ENCODE measurements at places on chromosomes 16 and 17.

DNA sequence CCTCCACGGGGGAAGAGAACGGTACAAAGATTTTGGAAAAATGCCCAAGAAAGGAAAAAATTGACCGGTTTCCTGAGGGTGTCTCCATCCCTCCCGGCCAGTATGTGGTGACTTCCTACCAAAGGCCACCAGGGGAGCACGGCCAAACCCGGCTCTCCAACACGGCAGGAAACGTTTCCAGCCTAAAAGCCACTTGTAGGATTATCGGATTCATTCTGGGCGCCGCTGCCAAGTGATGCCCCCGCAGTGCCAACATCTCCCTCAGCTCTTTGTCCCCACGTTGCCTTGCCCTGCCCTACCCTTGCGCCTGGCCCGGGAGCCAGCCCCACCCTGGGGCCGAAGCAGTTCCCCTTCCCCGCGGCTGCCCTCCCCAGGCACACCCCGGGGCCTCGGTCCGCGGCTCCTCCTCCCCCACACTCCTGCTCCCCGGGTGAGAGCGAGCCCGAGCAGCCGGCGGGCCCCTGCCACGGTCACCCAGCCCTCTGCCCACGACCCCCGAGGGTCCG lies 688 bp downstream of the CRK start:
- no peak for DNase-seq

DNA sequence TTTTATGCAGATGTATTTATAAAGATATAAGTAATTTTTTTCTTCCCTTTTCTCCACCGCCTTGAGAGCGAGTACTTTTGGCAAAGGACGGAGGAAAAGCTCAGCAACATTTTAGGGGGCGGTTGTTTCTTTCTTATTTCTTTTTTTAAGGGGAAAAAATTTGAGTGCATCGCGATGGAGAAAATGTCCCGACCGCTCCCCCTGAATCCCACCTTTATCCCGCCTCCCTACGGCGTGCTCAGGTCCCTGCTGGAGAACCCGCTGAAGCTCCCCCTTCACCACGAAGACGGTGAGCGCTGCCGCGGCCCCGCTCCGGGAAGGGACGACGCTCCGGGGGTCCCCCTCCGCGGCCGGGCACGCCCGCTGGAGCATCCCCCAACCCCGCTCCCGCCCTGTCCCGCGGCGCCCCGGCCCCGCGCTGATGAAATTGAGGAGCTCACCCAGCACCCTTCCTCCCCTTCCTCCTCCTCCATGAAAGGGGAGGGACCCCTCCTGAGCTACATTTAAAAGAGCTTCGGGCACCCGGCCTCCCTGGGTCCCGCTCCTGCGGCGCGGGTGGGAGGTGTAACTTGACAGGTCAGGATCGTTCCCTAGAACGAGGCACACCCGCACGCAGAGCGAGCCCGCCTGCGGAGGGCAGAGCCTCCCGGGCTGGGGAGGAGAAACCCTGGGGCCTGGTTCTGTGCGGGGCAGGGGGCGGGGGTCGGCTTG lies 706 bp downstream of the HLF start:
- DNase-seq: no peak

DNA sequence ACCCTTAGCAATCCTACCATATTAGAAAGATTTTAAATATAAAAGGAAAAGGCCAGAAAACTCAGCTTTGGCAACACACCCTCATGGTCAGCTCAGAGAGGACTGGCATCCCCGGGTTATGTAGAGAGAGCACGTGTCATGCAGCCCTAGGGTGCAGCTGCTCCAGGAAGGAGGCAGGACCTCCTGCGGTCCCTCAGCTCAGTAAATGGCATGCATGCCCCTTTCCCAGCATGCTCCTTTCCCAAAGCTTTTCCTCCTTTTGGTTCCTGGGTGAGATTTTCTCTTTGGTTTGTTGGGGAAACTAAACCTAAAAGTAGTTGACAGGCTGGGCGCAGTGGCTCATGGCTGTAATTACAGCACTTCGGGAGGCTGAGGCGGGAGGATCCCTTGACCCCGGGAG lies 3.9 kb downstream of the GAN start:
- no peak for DNase-seq

DNA sequence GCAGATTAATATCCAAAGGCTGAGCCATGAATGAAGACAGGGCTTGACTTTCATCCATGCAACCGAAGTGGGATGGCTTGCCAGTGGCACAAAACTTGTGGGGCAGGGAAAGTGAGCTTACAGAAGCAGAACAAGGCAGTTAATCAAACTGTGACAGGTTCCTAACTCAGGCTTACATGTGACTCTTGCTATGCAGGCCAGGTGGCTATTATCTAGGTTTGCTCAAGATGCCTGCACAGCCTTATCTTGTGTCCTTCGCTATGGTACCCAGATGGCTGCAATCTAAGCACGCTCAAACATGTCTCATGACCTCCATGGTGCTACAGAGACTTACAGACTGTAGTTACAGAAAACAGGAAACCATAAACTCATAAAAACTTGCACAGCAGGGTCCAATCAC lies 8.6 kb upstream of the DNAH9 start:
- no peak for DNase-seq

- no peak for DNase-seq
Measured at GRCh38 chr17:82709024-82709675, 7.4 kb upstream of the FN3KRP start.

- no peak for DNase-seq
Measured at GRCh38 chr16:29804455-29805231, 1.7 kb upstream of the MAZ start.
